Right cardiac atrium (tissue), 5 donors: ENCODE measurements at places on chromosomes 4 and X. TPM values are rescaled to one million over a fixed set of nuclear protein-coding genes. Genes with fewer than 3 reads are reported as not detected.
A peak's percentile ranks its signal among the peaks of the same experiment; 100 is the strongest.

DNA sequence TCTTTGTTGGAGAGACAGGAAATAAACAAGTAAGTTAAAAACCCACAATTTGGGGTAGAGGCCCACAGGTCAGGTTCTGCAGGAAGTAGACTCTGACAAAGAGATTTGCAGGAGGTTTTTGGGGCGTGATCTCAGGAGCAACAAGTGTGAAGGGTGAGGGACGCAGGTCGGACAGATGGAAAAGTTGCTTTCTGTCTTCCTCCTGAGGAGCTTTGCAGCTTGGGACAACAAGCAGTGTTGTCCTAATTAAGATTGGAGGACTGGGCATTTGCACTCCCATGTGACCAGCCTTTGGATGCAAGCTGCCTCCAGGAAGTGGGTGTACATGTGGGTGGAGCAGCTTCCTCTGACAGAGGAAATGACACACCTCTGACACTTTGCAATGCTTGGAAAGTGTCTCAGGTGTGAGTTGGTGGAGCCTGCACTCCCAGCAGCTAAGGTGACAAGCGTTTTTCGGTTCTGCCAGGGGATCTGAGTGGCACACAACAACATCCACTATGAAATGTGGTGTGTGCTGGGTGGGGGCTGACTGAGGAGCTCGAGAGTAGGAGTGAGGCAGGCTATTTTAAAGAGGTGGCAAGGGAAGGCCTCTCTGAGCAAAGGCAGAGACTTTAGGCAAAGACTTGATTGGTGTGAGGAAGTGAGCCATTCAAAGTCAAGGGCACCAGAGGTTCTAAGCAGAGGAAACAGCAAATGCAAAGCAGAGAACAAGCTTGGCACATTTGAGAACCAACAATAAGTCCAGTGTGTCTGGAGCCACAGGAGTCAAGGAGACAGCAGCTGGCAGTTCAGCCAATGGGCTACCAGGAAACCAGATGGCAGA, 339.8 kb upstream of the GATB start:
- no peak for DNase-seq

DNA sequence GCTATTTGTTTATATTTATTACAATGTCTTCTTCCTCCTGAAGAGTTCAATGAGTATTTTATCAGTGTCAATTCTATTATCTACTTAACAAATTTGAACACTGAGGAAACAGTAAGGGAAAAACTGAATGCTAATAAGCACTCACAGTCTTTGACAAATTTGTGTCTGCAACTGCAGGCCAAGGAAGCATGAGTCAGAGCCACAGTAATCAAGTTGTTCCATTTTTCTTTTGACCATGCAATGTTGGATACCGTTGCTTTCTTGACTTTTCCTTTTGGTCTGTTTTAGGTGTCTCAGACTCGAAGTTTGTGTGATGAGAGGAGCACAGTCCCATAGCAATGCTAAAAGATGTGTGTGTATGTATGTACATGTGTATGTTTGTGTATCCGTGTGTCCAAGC, 359.6 kb downstream of the IL1RAPL1 start:
- no peak for DNase-seq

DNA sequence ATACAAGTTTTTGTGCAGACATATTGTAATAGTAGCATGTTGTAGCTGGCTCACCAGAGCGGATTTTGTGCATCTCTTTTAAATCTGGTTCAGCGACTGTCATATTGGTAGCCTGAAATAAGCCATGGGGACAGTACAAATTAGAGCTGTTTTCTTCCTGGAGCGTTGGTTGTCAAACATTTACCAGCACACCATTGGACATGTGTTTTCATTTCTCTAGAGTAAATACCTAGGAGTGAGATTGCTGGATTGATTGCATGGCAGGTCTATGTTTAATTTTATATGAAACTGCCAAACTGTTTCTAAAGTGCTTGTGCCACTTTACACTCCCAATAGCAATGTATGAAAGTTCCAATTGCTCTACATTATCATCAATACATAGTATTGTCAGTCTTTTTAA, 2.6 kb upstream of the ARAF start:
- DNase-seq, result no peak

GRCh38 chr4:89482251-89482650, 174.7 kb upstream of the GPRIN3 start:
- DNase-seq, result no peak

DNA sequence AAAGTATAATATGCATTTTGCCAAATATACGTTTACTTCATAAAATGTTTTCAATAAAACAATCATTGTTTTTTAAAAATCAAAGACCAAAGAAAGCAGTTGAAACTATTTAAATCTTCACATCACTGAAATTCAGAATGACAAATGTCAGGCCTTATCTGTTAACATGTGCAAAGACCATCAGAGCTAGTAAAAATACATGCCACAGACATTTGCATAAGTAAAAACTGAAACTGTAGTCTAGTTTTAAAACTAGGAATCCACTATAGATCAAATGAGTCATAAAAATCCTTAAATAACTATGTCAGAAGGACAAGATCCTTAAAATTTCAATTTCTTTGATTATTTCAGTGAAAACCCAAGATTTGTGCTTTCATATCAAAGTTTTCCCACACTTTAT, 24.8 kb downstream of the KLHL15 start:
- no peak for DNase-seq

DNA sequence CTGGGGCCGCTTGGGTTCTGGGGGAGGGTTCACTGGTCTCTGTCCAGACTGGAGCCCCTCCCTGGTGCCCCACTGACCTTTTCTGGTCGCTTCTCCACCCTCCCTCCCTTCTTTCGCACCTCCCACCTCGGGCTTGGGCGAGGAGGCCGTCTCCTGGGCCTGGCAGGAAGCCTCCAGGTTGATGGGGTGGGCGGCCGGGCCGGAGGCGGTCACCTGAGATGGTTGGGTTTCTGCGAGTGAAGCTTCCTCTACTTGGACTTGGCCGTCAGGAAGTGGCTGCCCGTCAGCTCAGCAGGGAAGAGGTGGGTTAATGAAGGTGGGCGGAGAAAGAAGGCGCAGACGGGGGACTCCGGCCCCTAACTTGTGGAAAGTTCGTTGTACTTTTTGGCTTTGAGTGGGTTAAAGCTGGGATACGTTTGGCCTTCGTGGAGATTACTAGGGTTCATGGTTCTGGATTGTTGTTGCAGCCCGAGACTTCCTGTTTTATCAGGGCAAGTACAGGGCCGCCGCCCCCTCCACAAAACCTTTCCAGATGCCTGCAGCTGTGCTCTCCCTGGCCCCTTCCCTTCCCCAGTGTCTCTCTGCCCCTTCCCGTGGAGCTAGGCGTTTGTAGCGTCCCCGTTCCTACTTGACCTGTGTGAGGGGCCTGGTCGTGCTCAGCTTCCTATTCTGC, 1.2 kb downstream of the AKAP17A start:
- no peak for DNase-seq

- DNase-seq, result no peak
Observed at GRCh38 chr4:142698552-142698951, 147.5 kb downstream of the INPP4B start.

DNA sequence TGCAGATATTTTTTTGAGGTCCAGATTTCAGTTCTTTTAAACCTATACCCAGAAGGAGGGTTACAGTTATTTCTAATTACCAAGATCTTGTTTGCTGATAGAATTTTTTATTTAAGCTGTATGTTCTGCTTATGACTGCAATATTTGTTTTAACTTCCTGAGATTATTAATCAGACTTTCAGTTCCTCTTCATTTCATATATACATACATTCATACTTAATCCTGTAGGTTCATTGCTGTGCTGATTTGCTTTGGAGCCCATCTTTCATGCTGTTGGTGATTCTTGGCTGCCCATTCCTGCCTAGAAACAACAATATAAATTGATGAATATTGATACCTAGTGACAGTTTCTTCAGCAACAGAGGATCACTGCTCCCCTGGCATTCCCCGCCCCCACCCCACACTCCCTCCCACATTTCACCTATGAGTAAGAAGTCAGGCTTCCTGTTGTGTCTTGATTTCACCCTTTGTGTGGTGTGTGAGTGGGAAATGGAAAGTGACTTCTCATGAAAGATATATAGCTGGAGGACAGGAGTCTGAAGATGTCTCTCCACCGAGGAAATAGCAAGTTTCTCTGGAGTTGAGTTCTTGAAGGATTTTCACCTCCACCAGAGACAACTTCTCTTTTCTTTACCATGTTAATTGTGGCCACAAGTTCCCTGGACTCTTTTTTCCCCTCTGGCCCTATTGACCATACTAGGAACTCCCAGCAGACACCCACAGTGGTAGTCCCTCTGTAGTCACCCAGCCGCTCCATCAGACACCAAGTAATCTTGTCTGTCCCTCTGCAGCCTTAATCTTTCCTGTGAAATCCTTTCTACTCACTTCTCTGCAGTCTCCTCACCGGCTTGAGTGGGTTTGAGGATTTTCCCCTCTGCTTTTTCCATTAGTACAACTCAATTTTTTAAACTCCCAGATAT, 118.4 kb downstream of the ASB9 start:
- DNase-seq, result no peak

DNA sequence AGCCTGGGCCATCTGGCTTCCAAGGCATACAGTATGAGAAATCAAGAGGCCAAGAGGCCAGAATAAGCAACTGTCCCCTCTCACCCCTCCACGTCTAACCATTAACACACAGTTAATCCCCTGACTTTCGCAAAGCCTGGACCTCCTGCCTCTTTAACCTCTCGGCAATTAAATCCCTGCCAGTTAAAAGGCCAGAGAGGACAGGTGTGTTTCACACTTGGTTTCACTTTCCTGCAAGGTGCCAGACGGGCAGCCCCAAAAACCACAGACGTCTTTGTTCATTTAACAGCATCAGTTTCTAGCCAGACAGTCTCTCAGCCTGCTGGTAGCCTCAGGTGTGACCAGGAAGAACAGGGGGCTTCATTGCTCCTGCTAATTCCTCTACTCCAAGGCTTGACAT, 91.1 kb upstream of the KIT start:
- DNase-seq, result no peak

DNA sequence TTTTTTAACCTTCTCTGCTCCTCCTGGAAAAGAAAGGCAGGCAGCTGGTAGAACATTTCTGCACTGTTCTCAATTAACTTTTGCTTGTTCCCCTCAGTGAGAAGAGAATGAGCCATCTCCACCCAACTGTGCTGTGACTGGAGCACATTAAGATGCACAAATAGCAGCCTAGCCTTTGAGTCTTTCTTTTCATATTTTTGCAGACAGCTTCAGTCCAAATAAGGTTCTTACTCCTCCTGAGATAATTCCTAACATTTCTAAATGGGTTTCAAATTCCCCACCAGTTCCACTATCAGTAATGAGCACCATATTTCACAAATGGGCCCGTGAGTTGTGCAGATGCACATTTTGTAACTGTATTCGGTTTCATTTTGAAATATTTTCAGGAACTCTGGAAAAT, 118.6 kb downstream of the SPCS3 start:
- no peak for DNase-seq

GRCh38 chr4:16663732-16664131, 234.7 kb downstream of the LDB2 start:
- no peak for DNase-seq

DNA sequence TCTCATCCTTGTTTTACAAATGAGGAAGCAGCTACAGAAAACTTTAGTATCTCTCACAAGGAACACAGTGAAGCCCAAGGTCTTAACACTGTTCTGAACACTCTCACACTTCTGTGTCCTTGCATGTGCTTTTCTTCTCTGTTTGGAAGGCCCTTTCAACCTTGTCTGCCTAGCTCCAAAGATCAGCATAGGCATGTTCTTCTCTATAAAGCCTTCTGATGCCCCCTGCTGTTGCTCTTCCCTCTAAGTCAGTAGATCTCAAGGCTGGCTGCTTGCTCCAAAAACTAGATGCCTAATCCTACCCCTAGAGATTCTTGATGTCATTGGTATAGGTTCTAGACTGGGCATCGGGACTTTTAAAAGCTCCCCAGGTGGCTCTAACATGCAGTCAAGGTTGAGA, 5.9 kb downstream of the APOO start:
- DNase-seq, result peak; percentile 61

GRCh38 chrX:111375747-111376146, 36.2 kb downstream of the DCX start:
- no peak for DNase-seq

The ZNF81 gene
- 2.2 TPM for polyA plus RNA-seq

The GIMD1 gene
- not detected for polyA plus RNA-seq

The CSAG2 gene
- not detected for polyA plus RNA-seq

The RHOH gene
- polyA plus RNA-seq, result 0.07 TPM

The FBXW7 gene
- polyA plus RNA-seq, result 14.8 TPM

The ITIH6 gene
- not detected for polyA plus RNA-seq

The DCAF8L2 gene
- polyA plus RNA-seq, result not detected

The FAM53A gene
- 1.4 TPM for polyA plus RNA-seq
